ENCODE measurements at places on chromosomes 12 and 14.

DNA sequence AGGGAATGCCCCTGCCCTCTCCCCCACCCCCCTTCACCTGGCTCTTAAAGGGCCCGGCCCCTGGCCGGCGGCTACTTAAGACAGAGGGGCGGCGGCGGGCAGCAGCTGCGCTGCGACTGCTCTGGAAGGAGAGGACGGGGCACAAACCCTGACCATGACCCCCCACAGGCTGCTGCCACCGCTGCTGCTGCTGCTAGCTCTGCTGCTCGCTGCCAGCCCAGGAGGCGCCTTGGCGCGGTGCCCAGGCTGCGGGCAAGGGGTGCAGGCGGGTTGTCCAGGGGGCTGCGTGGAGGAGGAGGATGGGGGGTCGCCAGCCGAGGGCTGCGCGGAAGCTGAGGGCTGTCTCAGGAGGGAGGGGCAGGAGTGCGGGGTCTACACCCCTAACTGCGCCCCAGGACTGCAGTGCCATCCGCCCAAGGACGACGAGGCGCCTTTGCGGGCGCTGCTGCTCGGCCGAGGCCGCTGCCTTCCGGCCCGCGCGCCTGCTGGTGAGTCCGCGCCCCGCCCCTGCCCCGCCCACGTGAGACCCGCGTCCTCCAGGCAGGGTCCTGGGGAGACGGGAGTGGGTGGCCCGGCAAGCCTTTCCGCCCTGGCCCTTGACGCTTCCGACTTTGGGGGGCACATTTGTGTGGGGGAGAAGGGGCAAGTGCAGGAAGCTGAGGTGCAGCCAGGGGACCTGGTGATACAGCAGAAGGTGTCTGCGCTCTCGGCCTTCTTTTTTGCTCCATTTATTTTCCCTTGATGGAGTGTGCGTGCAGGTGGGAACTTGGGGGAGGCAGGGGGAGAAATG lies at the start of gene IGFBP6:
Gene IGFBP6, plus strand, starts transcription at position 104 of the 790 bp plus-strand sequence. Its CDS starts 51 bp downstream, at position 155.
- DNase-seq: no peak

GRCh38 chr12:26058308-26058707 lies 66.5 kb downstream of the BHLHE41 start:
- DNase-seq: no peak

- DNase-seq: no peak
Observed at GRCh38 chr12:53798575-53798974, 46.8 kb upstream of the CISTR start.

GRCh38 chr14:72665259-72665658 lies 228.6 kb downstream of the DPF3 start:
- DNase-seq: no peak

DNA sequence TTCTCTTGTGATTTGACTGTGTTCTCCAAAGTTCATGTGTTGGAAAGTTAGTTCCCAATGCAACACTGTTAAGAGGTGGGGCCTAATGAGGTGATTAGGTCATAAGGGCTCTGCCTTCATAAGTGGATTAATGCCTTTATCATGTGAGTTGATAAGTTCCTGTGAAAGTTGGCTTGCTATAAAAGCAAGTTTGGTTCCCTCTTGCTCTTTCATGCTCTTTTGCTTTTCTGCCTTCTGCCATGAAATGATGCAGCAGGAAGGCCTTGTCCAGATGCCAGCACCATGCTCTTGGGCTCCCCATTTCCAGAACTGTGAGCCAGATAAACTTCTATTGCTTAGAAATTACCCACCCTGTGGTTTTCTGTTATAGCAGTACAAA lies 41.9 kb downstream of the SLC16A7 start:
- DNase-seq: no peak

DNA sequence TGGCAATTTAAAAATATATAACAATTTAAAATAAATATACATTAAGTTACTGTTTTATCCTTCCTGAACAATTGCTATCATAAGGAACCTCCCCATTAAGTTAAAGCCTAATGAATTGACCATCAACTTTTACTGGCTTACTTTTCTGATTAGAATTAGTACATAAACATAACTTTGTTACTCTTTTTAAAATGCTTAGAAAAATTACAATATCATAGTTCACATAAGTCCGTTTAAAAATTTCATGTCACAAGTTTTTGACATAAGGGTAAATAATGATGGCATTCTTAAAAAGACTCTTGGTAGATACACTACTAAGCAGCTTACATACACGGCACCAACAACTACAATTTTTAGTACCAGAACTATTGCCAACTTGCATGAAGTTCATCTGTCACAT lies 1308.6 kb downstream of the FSCB start:
- DNase-seq: no peak

DNA sequence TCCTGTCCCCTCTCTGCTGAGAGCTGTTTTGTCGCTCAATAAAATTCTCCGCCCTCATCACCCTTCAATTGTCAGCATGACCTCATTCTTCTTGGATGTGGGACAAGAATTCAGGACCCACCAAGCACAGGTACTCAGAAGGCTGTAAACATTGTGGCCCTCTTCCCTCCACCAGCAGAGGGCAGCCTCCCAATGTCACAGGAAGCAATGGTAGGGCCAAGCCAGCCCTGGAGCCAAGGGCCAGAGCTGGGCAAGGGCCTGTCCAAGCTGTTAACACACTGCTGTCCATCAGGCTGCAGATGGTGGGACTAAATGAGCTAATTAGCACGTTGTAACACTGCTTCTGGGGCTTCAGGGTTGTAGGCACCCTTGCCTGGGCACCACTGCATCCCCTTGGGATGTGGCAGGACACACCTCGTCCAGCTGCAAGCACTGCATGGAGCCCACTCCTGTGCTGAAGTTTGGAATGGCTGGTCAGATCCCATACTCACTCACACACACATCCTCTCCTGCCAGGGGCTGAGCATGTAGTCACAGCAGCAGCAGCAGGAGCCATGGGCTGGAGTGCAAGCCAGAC lies 62.7 kb upstream of the HECTD1 start:
- no peak for DNase-seq

DNA sequence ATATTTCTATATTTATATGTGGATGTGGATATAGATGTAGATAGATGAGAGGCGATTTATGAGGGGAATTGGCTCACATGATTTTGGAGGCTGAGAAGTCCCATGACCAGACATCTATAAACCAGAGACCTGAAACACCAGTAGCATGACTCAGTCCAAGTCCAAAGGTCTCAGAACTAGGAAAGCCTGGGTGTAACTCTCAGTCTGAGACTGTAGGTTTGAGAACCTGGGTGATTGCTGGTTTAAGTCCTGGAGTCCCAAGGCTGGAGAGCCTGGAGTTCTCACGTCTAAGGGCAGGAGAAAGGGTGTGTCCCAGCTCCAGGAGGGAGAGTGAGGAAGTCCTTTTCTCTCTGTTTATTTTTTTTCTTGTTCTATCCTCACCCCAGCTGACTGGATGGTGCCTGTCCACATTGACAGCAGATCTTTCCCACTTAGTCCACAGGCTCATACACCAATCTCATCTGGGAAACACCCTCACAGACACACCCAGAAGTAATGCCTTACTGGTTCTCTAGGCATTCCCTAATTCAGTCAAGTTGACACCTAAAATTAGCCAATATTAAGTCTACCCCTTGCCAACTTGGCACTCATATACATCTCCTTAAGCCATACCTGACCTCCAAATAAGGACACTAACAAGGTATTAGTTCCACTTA lies 45.4 kb downstream of the EMP1 start:
- DNase-seq: no peak

DNA sequence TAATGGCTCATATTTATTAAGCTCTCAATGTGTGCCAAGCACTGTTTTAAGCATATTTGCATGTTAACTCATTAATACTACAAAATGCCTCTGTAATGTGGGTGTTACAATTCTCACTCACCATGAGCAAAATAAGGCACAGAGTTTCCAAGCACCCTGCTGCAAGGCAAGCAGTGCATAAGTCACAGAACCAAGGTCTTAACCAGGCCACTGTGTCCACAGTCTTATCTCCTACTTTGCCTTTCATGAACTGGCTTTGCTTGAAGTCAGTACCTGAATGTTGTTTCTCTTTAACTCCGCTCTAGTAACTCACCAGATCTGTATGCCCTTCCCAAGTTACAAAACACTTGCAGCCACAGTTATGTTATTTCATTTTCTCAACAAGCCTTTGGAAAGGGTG lies 1372.7 kb downstream of the AACS start:
- no peak for DNase-seq

- DNase-seq: no peak
Observed at GRCh38 chr12:58441483-58441882, 478.8 kb downstream of the LRIG3 start.

- no peak for DNase-seq
Observed at GRCh38 chr12:9341260-9341585, 133.0 kb upstream of the PZP start.

Data from urinary bladder (tissue), 4 donors.